Activated naive CD4-positive, alpha-beta T cell treated with anti-CD3 and anti-CD28 coated beads, Interleukin-2, amount 10 ng/mL, durations not matched to agents 7 days and 5 days (primary cell): ENCODE measurements at places on chromosomes 11 and 22.

DNA sequence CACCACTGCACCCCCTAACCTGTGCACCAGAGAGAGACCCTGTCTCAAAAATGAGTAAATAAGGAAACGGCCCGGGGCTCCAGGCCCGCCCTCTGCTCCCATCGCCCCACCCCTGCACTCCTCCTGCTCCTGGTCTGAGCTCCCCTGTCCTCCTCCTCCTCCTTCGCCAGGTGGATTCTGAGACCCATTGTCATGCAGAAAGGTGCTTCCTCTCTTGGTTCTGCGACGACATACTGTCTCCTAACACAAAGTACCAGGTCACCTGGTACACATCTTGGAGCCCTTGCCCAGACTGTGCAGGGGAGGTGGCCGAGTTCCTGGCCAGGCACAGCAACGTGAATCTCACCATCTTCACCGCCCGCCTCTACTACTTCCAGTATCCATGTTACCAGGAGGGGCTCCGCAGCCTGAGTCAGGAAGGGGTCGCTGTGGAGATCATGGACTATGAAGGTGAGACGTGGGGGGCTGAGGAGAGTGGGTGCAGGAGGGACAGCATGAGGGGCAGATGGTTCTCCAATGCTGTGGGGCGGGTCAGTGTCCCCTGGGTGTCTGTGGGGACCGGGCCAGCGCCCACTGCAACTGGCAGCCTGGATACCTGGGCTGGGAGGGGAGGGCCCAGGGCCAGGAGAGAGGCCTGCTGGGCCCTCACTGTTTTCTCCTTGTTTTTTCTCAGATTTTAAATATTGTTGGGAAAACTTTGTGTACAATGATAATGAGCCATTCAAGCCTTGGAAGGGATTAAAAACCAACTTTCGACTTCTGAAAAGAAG, 3.1 kb upstream of the APOBEC3D start:
- H3K4me1 ChIP-seq: peaks cover 68% of the 10 kb centered on the region
- no peak overlapping the region for H3K4me3 ChIP-seq
- H3K27ac ChIP-seq: peak overlapping the region; percentile 49
- peaks cover 44% of the 10 kb centered on the region for H3K36me3 ChIP-seq
- no peaks in the 10 kb centered on the region for H3K27me3 ChIP-seq
- DNase-seq: no peak

- no peak for DNase-seq
- no peaks in the 10 kb centered on the region for H3K27me3 ChIP-seq
- peaks cover 2% of the 10 kb centered on the region for H3K4me1 ChIP-seq
These were observed at the start of gene TAGLN for GRCh38 chr11:117199053-117199915. TAGLN (plus strand) TSS chr11:117199370; CDS start chr11:117203014, 3,644 bp downstream.

DNA sequence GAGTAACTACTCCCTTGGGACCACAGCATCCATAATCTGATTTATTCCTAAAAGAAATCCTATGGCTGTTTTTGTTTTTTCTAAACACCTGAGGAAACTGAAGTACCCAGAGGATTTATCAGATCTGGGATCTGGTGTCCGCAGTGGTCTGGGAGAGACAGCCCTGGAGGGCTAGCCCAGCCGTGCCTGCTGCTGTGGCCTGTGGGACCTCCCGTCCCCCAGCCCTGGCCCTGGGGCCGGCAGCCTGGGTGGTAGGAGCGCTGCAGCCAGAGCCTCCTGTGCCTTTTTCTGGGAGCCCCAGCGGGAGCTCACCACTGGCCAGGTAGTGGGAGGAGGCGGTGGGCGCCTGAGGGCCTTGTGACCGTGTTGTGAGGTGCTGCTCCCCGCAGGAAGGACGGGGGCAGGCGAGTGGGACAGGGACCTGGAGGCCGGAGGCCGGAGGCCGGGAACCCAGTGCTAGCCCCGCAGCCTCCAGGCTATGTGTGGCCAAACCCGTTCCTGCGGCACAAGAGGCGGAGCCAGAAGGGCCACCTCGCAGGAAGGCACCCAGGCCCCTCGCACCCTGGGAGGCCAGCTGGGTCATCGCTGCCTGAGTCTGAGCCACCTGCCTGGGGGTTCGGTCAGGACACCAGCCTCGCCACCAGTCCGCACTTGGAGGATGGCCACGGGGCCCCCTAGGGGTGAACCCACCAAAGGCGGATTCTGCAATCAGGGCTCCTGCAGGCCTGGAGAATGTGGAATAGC, 18.2 kb upstream of the C11orf96 start:
- no peak for DNase-seq
- no peaks in the 10 kb centered on the region for H3K27me3 ChIP-seq
- H3K4me1 ChIP-seq: peaks cover 4% of the 10 kb centered on the region
- no peak overlapping the region for H3K27ac ChIP-seq
- H3K4me3 ChIP-seq: no peak overlapping the region

GRCh38 chr11:32262367-32262766, 171.5 kb downstream of the RCN1 start:
- no peak overlapping the region for H3K4me3 ChIP-seq
- no peak for DNase-seq
- H3K4me1 ChIP-seq: no peaks in the 10 kb centered on the region

GRCh38 chr11:12045914-12046635, 37.6 kb upstream of the DKK3 start:
- peaks cover 40% of the 10 kb centered on the region for H3K27me3 ChIP-seq
- H3K4me1 ChIP-seq: peaks cover 4% of the 10 kb centered on the region

GRCh38 chr11:106167085-106167484, 89.6 kb downstream of the AASDHPPT start:
- no peaks in the 10 kb centered on the region for H3K27me3 ChIP-seq
- no peak for DNase-seq
- H3K4me3 ChIP-seq: no peak overlapping the region
- H3K4me1 ChIP-seq: no peaks in the 10 kb centered on the region
- no peak overlapping the region for H3K27ac ChIP-seq

GRCh38 chr11:76208438-76209374, 2.4 kb upstream of the WNT11 start:
- H3K4me1 ChIP-seq: peaks cover 22% of the 10 kb centered on the region
- H3K27me3 ChIP-seq: peaks cover 100% of the 10 kb centered on the region
- H3K27ac ChIP-seq: no peak overlapping the region
- H3K36me3 ChIP-seq: no peaks in the 10 kb centered on the region
- DNase-seq: peak; percentile 83
- H3K4me3 ChIP-seq: peak overlapping the region; percentile 66
